ENCODE measurements at places on chromosomes 6 and 20. TPM values are rescaled to one million over a fixed set of nuclear protein-coding genes. Genes with fewer than 3 reads are reported as not detected.

Gene WFDC5
- not detected for total RNA-seq

DNA sequence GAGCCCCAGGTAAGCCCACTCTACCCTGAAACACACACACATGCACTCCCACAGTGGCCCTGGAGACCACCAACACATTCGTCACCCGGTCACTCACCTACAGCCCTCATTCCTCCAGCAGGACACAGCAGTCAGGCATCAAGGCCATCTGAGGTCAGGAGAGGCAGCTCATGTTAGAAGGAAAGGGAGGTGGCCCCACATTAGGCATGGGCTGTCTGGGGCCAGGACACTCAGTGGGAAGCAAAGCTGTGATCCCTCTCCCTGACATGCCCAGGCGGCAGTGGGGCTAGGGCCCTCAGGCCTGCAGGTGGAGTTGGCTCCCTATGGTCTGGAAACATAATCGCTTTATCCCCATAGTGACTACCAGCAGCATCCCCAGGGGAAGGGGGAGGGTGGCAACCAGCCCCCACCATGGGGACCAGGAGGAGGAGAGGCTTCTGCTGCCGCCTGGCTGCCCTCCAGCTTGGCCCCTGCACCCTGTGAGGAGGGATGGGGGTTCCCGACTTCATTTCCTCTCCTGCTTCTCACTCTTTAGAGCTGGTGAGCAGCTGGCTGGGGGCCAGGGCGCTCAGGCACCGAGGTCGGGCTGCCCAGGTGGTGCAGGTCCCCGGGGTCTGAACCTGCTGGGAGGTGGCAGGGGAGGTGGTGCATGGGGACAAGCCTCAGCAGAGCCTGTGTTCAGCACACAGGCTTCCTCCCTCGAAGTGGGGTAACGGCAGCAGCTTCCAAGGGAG lies 76.6 kb upstream of the CST7 start:
- no peak for DNase-seq

DNA sequence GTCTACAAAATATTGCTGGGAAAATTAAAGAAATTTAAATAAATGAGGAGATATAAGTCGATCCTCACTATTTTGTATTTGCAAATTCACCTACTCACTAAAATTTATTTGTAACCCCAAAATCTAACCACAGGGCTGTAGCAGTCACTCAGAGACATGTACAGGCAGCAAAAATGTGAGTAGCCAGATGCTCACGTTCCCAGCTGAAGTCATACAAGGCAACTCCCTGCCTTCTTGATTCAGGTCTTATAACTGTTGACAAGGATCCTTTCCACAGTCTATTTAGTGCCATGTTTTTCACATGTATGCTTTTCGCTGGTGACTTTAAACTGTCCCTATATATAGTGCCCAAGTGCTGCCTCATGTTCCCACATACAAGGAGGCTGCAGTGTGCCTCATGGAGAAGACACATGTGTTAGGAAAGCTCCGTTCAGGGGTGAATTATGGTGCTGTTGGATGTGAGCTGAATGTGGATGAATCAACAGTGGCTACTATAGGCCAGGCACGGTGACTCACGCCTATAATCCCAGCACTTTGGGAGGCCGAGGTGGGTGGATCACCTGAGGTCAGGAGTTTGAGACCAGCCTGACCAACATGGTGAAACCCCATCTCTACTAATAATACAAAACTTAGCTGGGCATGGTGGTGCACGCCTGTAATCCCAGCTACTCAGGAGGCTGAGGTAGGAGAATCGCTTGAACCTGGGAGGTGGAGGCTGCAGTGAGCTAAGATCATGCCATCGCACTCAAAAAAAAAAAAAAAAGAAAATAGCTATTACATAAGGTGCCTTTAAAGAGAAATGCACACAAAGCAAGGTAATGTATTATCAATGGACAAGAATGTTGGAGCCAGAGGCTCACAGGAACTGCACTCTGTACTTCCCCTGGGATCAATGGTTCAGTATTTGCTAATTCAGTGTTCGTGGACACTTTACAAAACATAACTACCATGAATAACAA lies 55.3 kb downstream of the STK35 start:
- DNase-seq, result no peak

DNA sequence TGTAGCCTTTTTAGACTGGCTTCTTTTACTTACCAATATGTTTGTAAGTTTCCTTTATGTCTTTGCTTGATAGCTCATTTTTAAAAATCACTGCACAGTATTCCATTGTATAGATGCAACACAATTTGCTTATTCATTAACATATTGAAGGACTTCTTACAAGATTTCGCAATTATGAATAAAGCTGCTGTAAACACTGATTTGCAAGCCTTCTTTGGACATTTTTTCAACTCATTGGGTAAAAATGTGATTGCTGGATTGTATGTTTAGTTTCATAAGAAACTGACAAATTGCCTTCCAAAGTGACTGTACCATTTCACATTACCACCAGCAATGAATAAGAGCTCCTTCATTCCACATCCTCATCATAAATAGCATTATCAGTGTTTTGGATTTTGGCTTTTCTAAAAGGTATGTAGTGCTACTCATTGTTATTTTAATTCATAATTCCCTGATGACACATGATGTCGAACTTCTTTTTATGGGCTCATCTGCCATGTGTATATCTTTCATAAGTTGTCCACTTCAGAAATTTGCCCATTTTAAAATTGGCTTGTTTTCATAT lies 80.7 kb downstream of the TFAP2B start:
- DNase-seq, result no peak

- DNase-seq, result no peak
Observed at GRCh38 chr6:89022798-89023197, 57.8 kb upstream of the PNRC1 start.

Gene TCP11
- total RNA-seq, result not detected

Gene MCCD1
- not detected for total RNA-seq

DNA sequence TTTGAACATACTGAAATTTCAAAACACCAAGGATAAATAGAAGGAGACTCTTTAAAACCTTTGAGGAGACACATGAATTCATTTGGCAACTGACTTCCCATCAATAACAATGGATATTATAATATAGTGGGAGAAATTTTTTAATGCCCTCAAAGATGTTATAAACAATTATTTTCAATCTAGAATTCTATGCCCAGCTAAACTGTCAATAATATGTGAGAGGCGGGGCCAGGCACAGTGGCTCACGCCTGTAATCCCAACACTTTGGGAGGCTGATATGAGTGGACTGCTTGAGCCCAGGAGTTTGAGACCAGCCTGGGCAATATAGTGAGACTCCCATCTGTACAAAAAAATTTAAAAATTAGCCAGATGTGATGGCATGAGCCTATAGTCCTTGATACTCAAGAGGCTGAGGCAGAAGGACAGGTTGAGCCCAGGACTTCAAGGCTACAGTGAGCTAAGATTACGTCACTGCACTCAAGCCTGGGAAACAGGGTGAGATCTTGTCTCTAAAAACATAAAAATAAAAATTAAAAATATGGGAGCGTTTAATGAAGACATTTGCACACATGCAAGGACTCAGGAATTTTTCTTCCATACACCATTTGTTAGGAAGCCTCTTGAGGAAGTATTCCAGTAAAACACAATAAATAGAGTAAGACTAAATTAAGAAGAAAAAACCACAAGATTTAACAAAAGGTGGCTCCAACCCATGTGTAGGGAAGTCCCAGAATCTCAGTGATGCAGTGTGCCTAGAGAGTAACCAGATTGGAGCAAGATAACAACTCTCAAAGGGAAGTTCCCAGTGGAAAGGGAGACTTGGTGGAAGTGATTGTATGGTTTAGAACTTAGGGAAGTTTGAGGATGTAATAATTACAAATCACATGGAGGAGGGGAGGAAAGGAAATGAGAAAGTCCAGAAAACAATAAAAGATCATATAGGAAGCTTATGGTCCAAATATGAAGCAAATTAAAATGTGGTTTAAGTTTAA lies 26.3 kb upstream of the ETV7 start:
- no peak for DNase-seq

Gene RHAG
- not detected for total RNA-seq

GRCh38 chr6:56699066-56699654 lies 56.5 kb upstream of the DST start:
- no peak for DNase-seq
